ENCODE measurements at places on chromosomes 6 and 20. TPM values are rescaled to one million over a fixed set of nuclear protein-coding genes. Genes with fewer than 3 reads are reported as not detected.
A peak's percentile ranks its signal among the peaks of the same experiment; 100 is the strongest.

GRCh38 chr6:3913077-3913957, 64.1 kb downstream of the FAM50B start:
- DNase-seq: no peak

The SGK2 gene
- total RNA-seq: 0.48 TPM

- DNase-seq: no peak
These were observed 1414.1 kb upstream of the EYS start for GRCh38 chr6:67121115-67121514.

The CSE1L gene
- 144 TPM for total RNA-seq

GRCh38 chr20:16360668-16361067, 212.6 kb downstream of the KIF16B start:
- DNase-seq: no peak

The CUTA gene
- 175 TPM for total RNA-seq

- no peak for DNase-seq
These were observed 19.7 kb downstream of the ZBP1 start for GRCh38 chr20:57600320-57601210.

DNA sequence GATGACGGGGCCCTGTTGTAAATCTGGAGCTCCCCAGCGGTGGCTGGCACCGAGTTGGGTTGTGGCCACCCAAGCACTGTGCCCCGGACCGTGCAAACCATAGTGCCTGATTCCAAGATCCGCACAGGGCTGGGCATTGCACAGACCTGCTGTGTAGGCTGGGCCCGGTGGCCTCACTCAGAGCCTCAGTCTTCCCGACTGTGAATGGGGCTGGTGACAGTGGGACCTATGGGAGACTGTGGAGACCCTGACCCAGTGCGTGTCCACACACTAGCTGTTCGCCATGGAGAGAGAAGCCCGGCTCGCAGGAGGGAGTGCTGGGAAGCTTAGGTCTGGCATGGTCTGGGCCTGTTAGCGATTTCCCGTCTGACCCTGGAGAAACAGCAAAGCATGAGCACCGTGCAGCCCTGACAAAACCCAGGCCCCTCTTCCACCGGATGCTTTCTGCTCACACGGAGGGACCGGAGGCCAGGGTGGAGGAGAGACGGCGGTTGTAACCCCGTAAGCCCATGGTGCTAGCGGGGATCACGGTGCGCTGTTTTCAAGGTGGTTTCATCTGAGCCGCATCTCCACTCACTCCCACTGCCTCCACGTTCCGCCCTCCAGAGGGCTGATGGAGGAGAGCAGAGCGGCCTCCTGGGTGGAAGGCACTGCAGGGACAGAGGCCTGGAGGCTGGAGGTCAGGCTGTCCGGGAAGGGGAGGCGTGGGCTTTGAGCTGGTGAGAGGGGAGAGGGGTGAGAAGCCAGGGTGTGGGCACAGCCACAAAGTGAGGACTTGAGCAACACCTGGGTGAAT, 52.2 kb downstream of the SRC start:
- no peak for DNase-seq

The SYCP2 gene
- total RNA-seq: 0.19 TPM

- DNase-seq: no peak
These were observed 434.2 kb downstream of the BCKDHB start for GRCh38 chr6:80540700-80541099.

DNA sequence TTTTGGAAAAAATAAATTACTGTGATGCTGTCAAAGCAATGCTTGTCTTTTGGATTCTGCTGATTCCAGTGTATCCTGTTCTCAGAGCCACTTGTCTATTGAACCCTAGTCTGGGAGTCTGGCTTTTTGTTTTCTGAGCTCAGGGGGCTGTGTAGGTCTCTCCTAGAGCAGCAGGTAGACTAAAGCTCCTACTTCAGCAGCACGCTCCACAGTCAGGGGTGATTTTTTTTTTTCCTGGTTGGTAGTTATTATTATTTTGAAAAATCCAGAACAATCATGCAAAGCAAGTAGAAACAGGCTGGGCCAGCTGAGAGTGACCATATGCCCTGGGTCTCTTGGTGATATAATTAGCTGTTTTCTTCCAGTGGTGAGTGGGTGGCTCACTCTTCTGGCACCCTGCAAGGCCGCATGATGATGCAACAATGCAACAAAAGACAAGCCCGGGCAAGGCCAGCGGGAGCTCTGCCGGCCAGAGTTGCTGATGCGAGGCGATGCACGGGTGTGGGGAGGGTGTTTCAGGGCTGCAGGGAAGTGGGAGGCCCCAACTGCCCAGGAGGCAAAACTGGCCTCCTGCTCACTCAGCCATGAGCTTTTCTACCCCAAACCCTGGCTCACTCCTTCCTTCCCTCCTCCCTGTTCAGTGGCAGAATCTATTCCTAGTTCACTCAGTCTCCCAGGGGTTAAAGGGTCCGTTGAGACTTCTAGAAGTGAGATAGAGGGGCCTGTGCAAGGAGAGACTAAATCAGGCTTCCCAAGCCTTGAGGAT, 11.5 kb upstream of the CDKN1A start:
- peak; percentile 74 for DNase-seq

DNA sequence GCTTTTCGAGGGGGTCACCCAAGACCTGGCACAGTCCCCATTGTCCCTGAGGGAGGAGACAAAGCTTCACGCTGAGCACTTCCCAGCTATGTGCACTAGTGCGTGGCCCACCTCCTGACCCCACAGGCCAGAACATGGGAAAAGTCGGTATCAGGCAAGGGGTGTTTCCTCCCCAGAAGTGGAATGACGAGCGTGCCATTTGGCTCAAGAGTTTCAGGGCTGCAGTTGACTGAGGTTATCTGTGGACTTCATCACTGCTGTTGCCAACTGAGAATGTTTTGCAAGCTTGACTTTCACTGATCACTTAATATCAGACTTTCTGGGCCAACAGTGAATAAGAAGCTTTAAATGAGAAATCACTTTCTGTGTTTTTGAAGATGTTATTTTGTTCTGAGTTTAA, 137.0 kb upstream of the AFDN start:
- no peak for DNase-seq

The ANGPT4 gene
- not detected for total RNA-seq

DNA sequence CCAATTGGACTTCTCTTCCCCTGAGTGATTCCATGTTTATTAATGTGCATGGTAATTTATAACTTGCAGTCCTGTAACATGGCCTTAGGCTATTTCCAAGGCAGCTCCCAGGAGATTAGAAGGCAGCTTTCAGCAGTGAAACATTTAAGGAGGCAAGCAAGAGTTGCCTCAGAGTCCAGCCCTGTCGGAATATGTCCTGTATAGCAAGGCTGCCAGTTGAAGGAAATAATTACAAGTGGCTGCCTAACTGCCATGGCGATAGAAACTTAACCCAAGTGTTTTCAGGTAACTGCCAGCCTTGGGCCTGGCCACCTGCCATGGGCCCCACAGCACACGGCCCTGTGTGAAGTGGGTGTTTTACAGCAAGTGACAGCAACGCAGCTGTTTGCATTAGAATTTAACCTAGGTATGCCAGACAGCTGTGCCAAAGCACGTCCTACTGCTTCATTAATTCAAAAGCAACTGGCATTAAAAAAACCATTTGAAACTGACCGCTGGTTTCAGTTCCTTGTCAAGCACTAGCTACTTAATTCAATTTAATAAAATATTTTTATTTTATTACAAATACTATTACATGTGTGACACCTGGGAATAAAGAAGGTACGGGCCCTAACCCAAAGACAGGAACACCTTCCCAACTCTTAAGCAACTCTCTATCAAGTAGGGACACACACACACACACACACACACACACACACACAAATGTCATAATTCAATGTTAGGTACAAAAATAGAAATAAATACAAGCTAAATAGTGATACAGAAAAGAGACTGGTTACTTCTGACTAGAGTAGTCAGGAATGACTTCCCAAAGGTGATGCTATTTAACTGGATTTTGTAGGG, 151.8 kb upstream of the HEY2 start:
- DNase-seq: peak; percentile 28
